Fibroblast of skin of right quadriceps (primary cell): ENCODE measurements at places on chromosomes 3 and 15.

DNA sequence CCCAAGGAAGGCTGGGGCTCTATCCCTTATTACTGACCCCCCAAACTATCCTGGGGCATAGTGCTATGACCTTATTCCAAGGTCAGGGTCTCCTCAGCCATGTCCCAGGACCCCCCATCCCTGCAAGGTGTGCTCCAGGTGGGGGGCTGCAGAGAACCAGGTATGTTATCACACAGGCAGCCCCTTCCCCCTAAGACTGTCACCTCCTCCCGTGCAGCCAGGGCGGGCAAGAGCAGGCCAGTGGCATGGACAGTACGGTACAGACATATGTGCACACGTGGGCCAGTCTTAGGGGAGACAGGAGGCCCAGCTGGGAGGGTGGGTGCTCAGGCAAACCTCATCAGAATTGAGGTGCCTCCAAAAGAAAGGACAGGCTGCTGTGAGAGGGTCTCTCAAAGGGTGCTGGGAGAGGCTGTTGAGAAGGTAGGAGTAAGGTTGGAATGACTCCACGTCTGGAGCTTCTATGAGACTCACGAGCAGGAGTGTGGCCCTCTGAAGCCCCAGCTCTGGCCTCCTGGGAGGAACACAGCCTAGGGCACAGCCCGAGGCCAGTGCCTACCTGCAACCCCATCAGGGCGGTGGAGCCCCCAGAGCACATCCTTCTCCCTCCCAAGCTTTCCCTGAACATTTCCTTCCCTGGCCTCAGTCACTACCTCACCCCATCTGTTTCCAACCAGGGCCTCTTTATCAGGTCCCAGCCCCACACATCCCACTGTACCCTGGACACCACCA is 1.7 kb upstream of the COL7A1 start:
- no peak for DNase-seq

DNA sequence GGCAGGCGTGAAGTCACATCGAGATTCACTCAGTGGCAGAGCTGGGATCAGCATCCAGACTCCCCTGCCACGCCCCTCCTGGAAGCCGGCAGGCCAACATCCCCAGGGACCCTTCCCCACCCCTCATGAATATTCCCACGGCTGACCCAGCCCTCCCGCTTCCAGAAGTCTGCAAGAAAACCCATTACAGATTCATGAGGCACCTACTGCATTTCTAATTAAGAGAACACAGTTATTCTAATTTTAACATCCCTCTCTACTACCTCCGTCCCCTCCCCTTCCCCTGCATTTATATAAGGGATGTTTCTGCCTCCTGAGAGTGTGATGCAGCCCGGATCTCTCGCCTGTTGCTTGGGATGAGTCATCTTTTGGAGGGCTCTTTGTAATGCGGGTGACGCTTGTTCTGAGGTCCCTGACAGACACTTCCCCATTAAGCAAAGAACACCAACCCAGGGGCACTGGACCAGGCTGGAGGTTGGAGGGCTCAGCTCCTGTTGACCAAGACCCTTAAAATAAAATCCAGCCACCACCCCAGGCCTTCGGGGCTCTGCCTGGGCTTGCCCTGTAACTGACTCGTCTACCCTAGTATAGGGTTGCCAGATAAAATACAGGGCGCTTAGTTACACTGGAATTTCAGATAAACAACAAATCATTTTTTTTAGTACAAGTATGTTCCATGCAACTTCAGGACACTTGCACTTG is 118.7 kb downstream of the NUP210 start:
- DNase-seq = peak; percentile 49

- DNase-seq = no peak
These were observed 47.0 kb downstream of the FRMD4B start for GRCh38 chr3:69338911-69339310.

DNA sequence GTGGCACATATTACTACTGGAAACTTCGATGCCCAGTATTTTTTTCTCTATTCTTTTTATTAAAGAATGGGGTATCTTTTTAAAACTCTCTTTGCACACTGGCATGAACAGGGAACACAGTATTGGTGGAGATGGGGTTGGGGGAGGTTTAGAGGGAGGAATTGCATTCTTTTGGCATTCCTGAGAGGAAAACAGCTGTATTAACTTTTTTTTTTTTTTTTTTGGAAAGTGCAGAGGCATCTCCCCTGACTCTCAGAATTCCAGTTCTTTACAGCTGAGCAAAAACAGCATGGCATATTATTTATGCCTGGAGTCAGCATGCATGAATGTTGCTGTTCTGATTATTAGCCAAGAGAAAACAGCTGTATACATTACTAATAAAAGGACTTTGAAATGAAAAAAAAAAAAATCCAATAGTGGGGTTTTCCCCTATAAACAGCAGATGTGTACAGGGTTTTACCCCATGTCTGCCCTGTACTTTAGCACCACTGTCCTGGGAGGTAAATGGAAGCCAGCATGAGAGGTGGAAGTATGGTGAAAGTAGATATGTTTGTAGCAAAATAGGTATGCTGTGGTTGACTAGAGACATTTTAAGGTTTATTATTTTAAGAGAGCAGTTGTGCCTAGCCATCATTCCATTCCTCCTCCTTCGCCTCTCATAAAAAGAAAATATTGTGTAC is 132.2 kb downstream of the FNDC3B start:
- peak; percentile 45 for DNase-seq

DNA sequence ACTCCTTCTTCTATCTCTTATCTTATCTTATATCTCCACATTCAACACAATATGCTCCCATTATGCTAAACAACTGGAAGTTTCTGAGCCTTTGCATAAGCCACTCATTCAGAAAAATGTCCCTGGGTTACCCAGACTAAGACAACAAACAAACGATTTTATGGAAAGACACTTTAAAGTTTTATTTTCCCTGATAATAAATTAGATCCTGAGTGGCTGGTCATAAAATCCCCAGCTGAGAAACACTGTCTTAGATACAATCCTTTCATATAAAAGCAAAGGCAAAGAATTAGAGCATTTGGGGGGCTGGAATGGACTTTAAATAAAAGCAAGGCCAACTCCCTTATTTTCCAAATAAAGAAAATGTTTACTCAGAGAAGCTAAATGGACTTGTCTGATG is 322.3 kb downstream of the GBE1 start:
- no peak for DNase-seq
